ENCODE measurements at places on chromosomes 16 and 17.

DNA sequence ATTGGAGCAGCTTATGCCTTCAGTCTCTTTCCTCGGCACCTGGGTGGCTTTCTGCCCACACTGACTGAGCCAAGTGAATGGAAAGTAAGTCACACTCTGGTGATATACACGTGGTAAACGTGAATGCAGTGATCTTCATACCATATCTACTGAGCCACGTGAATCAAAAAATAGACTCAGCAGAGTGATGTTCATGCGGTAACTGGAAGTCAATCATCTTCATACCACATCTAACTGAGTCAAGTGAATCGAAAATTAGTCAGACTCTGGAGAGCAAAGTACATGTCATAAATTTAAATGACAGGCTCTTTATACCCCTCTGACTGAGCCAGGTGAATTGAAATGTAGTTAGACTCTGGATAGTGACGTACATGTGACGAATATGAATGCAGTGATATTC, 47.1 kb upstream of the ARL4D start:
- DNase-seq: peak; percentile 90

DNA sequence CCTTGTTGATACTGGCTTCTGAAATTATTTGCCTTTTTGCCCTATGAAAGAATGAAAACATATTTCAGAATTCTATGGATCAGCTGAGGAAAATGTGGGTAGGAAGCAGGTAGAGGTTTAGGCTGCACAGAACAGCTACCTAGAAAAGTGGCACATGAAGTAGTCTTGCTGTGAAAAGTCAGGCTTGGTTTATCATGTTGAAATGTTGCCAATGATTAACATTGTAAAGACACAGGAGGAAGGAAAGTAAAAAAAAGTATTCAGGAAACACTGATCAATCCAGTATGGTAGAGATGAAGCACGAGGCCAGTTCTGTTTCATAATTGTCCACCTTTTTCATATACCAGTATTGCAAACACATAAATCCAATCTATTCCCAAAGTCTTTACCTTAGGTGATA, 29.9 kb downstream of the ABCA6 start:
- no peak for DNase-seq

GRCh38 chr17:50952013-50952412, 85.9 kb upstream of the TOB1 start:
- no peak for DNase-seq

- no peak for DNase-seq
These were observed 62.4 kb downstream of the STH start for GRCh38 chr17:46061435-46061834.

- no peak for DNase-seq
These were observed 60.2 kb upstream of the MED13 start for GRCh38 chr17:62125307-62125706.

DNA sequence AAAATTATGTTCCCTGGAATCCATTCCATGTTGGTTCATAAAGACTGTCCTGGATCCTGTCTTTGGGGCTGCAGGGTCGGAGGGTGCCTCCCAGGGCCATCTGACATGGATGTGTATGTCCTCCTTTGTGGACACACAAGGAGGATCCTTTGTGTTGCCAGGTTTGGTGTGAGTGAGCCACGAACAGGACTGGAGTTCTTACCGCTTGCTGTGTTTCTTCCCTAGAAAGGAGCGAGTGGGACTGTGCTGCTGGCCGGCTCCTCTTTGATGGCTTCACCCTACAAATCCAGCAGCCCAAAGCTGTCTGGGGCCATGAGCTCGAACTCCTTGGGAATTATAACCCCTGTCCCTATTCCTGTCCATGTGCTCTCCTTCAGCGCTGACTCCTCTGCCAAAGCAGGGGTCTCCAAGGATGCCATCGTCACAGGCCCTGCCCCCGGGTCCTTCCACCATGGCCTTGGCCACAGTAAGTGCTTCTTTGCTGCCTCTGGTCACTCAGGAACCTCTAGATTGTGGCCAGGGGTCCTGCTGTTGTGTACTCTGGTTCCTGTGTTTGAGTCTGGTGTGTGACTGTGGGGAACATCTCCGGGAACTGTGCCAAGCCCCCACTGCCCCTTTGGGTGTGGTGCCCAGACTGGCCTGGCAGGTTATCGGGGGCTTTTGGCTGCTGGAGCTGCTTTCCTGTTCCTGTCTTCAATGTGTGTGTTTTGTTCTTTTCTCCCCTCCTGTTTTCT, 29.5 kb downstream of the UBN1 start:
- no peak for DNase-seq

DNA sequence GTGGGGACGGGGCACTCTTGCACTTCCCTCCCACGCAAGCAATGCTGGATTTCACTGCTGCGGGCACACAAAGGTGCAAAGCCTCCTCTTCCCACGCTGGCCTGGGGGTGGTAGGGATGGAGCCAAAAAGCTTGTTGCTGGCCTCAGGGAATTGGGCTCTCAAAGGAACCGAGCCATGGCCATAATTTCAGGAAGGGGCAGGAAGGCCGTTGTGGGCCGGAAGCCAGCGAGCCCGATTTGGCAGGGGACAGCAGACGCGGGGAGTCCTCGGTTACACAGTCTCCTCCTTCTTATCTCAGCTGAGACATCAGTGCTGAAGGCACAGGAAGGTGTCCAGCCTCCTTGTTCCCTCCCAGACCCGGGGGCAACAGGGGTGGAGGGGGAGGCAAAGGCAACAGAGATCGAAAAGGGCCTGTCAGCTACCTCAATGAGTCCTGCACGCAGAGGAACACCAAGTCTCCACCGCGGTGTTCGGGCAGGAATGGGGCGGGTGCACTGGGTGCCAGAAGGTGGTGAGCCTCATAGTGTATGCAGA, 59.5 kb downstream of the SLFN11 start:
- no peak for DNase-seq

DNA sequence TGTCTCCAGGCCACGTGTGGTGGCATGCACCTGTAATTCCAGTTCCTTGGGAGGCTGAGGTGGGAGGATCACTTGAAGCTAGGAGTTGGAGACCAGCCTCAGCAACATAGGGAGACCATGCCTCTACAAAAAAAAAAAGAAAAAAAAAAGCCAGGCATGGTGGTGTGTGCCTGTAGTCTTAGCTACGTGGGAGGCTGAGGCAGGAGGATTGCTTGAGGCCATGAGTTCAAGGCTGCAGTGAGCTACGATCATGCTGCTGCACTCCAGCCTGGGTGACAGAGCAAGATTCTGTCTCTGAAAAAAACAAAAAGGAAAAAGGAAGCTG, 103.9 kb downstream of the CMIP start:
- DNase-seq: no peak

DNA sequence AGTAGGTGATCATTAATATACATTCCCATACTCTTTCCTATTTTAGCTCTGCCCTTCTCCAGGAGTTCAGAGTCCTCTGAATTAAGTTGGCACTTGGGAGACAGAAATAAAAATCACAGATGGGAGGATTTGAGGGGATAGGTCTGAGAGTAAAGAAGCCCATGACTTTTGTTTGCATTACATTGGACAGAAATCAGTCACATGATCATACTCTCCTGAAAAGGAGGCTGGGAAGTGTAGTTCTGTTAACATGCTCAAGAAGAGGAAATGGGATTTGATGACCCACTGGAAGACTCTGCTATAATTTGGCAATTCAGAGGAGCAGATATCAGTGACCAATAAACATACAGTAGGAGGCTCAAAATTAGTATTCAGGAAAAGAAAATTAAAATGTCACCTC, 674.9 kb upstream of the C16orf82 start:
- DNase-seq: no peak

GRCh38 chr16:57555831-57556230, 13.4 kb downstream of the ADGRG5 start:
- DNase-seq: no peak

Measured in T-helper 2 cell (primary cell).